Fibroblast of skin of back (primary cell): ENCODE measurements at places on chromosomes 5 and 9.
A peak's percentile ranks its signal among the peaks of the same experiment; 100 is the strongest.

DNA sequence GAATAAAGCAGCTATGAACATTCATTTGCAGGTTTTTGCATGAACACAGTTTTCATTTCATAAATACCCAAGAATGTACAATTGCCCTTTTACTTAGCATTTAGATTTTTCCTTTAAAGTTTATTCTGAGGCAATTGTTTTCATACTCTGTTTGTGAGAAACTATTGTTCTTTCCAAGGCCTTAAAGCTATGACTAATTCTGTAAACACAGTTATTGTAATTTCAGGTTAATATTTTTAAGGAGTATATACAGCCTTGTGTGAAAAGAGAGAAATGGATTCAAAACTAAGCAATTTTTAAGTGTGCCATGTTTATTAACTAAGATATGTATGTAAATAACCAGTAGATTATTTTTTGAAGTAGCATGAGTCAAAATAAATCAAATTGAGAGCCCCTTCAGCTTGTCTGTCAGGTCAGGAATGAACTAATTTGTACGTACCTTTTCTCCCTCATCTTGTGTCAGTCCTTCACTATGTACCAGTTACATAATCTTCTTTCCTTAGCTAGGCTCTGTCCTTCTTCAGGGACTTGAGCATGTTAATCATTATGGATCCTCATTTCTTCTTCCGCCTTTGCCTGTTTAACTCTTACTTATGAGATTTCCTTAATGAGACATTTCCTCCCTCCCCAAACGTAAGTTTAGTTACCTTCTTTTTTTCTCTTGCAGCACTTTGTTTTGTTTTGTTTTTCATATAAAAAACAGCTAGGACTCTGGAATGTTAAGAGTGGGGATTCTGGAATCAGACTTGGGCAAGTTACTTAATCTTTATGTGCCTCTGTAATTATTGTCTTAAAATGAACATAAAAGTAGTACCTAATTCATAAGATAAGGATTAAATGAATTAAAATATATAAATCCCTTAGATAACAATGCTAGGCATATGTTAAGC, 63.6 kb downstream of the NIPBL start:
- DNase-seq: no peak

DNA sequence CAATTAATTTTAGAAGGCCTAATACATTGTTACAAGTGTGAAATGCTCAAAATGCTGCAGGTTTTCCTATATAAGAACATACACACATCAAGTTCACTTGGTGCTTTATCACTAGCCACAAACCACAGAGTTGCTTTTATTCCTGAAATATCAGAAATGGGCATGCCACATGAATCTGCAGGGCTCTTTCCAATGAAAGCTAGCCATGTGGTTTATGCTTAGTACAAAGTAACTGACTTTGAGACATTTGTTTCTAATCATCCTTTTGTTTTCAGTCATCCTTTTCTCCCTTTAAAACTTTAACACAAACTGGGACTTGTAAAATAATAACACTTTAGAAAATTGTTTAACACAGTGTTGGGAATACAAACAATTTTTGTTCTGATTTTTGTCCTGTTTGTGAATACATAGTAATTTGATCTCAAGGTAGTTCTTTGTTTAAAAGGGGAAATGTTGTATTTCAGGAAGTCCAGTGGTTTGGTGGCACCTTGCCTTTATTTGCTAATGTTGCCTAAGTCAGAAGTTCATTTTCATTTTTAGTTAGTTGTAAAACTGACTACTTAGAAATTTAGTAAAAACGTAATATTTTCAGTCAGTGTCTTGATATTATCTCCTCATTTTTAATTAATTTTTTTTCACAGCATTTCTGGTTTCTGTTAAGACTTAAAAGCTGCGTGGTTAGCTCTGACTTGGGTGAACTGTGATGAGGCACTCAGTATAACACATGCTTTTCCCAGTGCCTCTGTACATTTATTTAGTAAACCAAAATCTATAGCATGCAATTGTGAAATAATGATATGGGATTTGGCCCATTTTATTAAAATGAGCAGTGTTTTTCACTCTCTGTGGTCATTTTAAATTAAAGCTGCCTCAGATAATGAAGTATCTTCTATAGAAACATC, 18.6 kb downstream of the PRDM6 start:
- no peak for DNase-seq

DNA sequence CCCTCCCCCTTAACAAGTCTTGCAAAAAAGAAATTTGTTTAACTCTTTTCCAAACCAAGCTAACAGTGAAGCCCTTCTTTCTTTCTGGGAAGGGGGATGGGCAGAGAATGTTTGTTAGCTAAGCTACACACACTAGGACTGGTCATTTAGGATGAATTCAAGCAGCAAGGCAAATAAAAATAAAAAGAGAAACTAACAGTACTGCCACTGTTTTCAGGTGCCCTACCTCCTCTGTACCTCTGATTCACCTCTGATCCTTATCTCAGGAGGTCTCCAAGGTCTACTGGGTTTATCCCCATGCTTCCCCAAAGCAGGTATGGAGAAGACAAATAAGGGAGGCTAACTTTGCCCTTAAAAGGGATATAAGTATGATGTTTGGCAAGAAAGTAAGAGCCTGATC, 52.9 kb downstream of the ELL2 start:
- DNase-seq: no peak

DNA sequence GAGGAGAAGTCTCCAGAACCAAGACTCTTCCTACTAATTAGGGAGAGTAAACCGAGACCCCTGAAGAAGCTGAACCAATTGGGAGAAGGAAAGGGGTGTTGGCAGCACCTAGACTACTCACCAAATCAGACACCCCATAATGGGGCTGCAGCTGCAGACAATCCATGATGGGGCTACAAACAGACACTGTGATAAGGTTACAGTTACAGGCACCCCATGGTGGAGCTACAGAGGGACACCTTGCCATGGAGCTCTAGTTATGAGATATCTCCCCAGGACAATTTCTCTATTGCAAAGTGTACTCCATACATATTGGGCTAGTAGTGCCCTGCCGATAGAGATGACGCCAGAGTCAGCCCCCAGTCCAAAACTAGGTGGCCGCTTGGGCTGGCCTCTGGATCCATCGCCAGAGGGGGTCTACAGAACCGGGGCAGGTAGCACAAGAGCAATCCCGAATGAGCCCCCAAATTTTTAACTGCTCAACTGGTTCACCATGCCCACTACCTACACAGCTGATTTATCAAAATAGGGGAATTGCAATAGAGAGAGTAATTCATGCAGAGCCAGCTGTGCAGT, 2.1 kb upstream of the NANS start:
- no peak for DNase-seq

DNA sequence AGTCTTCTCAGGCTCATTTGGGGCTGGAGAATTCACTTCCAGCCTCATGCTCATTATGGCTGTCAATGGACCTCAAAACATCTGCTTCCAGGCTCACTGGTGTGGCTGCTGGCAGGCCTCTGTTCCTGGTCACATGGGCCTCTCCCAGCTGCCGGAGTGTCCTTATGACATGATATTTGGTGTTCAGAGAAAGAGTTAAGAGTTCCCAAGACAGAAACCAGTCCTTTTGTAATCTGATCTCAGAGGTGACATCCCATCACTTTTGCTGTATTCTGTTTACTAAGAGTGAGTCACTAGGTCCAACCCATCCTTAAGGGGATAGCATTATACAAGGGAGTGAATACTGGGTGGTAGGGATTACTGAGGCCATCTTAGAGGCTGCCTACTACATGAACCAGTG, 104.6 kb downstream of the CACNA1B start:
- peak; percentile 2 for DNase-seq

DNA sequence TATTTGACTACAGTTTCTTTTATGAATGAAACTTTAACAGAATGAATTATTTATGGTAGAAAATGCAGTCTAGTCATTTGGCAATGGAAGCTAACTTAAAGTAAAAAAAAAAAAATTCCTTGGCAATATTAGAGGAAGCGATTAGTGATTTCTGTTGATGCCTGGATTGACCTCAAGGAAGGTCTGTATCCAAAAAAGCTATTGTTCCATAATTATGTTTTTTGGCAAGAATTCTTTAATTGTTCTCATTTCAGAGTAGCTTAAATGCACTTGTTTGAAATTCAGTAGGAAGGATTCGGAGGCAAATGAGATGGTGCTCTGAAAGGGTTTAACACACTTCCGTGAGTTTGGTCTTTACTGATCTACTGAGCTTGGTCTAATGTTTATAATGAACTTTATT, 61.8 kb downstream of the ITGA1 start:
- DNase-seq: no peak

DNA sequence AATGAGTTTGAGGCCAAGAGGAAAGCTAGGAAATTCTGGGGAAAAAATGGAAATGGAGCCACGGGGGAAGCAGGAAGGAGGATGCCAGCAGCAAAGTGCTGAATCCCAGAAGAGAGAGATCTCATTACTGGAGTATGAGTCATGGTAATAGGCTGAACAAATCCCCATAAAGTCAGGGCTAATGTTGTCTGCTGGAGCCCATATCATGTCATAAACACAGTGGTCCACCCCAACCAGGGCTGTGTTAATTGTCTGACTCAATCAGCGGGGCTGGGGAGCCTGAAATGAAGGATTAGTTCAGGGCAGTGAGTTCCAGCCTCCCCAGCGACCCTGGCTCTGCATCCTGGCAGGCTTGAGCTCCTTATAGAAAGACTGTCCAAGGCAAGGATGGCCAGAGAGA, 68.8 kb downstream of the TLR4 start:
- DNase-seq: peak; percentile 75

DNA sequence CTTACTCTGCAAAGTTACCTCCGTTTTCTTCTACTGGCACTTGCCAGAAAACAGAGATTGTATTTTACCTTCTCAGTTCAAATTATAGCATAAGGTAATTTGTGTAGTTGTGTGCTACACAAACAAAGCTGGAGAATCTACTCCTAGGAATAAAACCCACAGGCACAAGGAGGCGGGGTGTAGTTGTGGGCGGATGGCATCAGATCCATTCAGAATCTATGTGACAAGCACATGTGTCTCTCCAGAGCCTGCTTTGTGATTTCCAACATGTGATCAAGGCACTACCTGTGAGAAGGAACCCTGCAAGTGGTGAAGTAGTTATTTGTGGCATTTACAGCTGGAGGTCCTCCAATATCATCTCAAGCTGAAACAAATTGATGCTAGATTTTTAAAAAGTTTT, 39.0 kb downstream of the GAS1 start:
- no peak for DNase-seq

DNA sequence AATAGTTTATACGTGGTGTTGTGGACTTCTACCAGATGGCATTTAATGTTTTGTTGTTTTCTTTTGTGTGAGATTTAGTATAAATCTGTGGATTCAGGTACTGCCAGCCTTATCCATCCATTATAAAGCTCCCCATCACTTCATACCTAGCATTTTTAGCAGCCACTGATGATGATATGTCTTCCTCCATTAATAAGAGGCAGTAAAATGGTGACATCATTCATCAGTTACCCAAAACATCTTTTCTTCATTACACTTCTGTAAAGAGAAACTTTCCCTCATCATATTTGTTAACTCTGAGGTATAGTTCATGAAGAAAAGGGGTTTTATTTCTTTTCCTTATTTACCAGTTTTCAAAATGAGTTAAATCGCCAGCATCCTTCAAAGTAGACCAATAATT, 19.4 kb downstream of the CHD1 start:
- DNase-seq: no peak

GRCh38 chr5:116652903-116653302, 78.3 kb upstream of the SEMA6A start:
- DNase-seq: no peak

GRCh38 chr9:114935119-114935518, 4.7 kb upstream of the TNFSF8 start:
- DNase-seq: no peak

- no peak for DNase-seq
Measured at GRCh38 chr9:444528-444927, 229.9 kb downstream of the DOCK8 start.

- DNase-seq: no peak
Measured at GRCh38 chr5:27048510-27048909, 10.1 kb upstream of the CDH9 start.

GRCh38 chr9:95447660-95448420, 68.9 kb downstream of the PTCH1 start:
- DNase-seq: no peak

DNA sequence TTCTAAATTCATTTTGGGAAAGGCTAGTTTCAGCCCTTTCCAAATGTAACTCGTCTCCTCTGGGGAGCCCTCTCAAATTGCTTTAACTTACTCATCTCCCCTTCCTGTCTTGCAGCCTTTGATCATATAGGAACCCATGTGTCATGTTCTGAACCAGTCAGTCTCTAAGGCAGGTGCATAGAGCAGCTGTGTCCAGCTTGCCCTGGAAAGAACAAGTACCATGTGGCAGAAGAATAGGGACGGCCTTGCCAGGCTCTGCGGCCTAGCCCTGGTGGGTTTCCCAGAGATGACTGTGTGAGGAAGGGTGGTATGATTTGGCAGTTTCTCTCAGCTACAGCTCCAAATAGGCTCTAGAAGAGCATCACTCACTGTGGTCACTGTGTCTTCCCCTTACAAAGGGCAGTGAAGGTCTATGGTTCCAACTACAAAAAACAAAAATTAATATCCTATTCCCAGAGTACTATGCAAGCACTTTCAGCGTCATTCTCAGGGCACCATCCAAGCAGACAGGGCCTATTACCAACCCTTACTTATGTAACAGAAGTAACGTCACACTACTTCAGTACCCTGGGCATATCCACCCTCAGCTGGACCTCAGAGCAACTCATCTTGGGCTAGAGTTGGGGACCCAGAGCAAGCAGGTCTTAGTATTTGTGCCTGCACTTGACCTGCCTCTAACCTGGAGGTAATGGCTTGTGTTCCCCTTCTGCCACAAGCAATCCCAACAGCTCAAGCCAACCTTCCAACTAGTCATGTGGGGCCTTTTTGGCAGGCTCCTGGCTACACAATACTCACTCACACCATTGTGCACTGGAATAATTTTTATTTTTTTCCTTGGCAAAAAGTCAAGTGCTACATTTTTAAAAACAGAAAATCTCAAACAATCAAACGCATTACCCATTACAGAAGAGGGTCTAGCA, 37.2 kb upstream of the UBAP2 start:
- no peak for DNase-seq

DNA sequence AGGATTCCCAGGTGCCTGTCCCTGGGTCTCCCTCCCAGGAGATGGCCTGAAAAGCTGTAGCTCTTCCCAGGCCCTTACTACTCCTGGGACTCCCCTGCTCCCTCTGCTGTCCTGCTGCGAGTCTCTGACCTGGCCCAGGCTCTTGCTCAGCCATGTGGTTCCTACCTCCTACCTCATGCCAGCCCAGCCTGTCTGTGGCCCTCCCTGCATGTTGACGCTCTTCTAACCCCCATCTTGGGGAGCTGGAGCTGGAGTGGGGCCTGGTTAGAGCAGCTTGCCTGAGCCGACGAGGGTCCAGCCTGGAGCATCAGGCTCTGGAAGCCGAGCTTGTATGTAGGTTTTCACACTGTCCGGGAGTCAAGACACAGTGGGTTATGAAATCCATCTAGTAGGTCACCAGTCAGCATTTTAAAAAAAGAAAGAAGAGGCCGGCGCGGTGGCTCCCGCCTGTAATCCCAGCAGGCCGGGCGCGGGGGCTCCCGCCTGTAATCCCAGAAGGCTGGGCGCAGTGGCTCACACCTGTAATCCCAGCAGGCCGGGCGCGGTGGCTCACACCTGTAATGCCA, 244.4 kb downstream of the FANCC start:
- no peak for DNase-seq

DNA sequence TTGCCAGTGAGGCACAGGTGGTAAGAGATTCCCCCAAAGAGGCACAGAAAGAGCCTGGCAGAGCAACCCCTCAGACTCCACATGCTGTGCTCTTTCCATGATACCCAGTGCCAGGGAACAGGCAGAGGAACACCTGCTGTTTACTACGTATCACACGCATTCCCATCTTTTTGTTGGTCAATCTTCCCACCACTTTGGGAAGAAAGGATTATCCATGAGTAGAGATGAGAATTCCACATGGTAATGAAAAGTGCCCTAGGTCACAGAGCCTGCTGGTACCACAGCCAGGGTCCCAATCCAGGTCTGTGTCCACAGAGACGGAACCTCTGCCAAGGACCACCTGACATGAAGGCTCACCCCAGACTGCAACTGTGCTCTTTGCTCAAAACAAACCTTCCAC, 86.6 kb downstream of the LHFPL2 start:
- no peak for DNase-seq
